Activated CD4-positive, alpha-beta T cell treated with anti-CD3 and anti-CD28 coated beads, Interleukin-2, amount 50 U/mL, for 24 hours (primary cell): ENCODE measurements at places on chromosomes 6 and 20.

DNA sequence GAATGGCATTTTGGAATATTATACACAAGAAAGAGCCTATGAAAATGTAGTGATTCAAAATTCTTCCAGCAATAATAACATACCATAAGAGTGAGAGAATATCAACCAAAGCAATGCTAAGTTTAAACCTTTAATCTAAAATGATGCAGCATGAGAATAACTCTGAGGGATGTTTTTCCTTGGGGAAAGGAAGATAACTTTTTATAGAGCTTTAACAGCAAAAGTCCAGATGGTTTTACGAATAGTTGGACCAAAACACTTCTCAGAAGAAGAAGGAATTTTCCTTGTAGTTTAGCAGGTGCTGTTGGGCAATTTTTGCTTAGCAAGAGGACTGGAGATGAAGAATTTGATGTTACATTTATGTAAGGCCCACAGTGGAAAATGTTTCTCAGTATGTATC is 1503.2 kb downstream of the HACE1 start:
- no peak for DNase-seq

DNA sequence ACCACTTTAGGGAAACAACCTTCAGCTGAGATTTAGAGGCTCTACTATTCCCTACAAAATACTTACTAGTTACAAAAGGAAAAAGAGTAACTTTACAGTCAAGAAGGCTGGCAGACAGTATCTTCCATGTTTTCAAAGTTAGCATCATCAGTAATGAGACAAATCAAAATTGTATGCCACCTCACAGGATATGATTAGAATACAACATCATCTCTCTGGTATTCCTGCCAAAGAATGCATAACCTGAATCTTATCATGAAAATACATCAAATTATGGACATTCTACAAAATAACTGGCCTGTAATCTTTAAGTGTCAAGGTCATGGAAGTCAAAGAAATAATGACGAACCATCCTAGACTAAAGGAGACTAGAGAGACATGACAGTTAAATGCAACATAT is 38.4 kb downstream of the CDK5RAP1 start:
- no peak for DNase-seq

DNA sequence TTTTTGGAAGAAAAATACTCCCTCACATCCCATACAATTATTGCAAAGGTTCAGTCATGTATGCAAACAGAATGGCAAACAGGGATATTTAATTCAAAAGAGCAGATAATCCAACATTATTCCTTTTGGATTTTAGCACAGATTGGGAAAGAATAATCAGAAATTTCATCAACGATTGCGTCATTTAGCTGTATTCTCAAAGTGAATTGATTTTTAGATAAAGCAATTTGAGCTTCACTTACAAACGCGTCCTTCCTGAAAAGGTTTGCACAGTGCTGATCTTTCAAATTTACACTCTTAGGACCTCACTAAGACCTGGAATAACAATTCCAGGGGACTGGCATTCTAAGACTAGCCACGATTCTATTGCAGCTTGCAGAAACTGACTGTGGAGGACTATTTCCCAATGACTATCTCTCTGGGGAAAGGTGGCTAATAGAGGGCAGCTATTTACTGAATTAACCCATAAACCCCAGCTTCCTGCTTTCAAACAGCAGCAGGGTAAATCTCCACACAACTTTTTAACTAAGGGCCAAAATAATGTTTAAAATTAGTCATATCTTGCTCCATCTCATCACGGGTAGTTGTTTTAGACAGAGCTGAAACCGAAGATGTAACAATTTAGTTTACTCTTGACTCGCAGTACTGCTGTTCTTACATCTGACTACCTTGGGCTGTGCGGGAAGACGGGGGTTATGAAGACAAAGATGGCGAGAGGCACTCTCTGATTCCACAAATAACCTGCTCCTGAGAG is 131.2 kb upstream of the FAM184A start:
- no peak for DNase-seq

GRCh38 chr6:159978291-159979135 is 9.6 kb downstream of the IGF2R start:
- DNase-seq = no peak

DNA sequence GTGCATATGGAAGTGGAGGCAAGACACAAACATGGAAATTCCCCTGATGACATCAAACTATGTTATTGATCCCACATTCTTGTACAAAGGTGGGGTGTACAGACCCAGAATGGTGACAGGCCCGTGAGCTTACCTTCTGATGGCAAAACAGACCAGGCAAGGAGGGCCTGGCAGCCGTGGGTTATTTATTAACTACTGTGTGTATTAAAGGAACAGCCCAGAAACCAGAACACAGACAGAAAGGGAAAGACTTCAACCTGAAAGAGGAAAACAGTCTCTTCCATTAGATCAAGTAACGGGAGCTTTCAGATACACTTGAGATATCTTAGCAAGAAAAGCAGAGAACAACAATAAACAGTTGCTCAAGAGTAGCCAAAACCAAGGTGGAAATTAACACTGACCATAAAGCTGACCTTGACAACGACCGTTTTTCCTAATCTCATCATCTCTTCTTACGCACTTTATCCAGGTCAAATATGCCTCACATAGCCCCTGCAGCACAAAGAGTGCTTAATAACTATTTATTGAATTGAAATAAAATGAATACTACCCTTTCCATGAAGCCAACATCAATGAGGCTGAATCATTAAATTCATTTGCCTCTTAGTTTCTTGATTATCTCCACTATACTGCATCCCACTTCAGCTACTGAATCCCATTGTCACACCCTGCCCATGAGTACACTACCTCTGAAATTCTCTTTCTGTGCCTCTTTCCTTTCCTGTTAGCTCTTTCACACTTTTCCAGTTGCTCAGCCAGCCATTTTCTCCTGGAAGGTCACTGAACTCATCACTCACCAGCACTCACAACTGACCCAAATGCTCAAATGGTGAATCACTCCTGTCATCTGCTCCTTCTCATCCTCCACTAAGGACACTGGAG is 67.4 kb downstream of the MOXD1 start:
- DNase-seq = no peak
